Activated CD8-positive, alpha-beta T cell treated with anti-CD3 and anti-CD28 coated beads for 36 hours (primary cell): ENCODE measurements at places on chromosomes 16 and 17. TPM values are rescaled to one million over a fixed set of nuclear protein-coding genes. Genes with fewer than 3 reads are reported as not detected.

CD7 gene
- 289 TPM for total RNA-seq

ABI3 gene
- total RNA-seq = 39.3 TPM

DNA sequence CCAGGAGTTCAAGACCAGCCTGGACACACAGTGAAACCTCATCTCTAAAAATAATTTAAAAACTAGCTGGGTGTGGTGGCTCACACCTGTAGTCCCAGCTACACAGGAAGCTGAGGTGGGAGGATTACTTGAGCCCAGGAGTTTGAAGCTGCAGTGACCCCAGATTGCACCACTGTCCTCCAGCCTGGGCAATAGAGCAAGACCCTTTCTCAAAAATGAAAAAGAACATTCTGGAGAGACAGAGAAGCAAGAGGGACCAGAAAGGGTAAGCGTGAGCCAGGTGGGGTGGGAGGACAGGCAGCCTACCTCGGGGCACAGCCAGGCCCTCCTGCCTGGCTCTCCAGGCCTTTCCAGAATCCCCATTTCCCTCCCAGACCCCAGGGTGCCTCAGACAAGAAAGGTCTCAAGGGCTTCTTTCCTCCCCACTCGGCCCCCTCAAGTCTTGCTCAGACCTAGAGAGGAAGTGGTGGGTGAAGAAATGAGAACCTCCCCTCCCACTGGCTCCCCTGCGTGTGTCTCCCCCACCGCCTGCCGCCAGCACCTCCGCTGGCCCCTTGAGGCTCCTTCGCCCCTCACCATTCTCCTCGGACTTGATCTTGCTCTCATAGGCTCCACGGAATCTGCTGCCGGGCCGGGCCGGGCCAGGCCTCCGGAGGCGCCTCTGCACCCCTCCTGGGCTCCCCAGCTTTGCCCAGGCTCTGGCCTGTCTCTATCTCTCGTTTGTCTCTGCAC lies 503 bp downstream of the C16orf54 start:
- no peaks in the 10 kb centered on the region for H3K27me3 ChIP-seq
- H3K27ac ChIP-seq = peak overlapping the region; percentile 97

DNA sequence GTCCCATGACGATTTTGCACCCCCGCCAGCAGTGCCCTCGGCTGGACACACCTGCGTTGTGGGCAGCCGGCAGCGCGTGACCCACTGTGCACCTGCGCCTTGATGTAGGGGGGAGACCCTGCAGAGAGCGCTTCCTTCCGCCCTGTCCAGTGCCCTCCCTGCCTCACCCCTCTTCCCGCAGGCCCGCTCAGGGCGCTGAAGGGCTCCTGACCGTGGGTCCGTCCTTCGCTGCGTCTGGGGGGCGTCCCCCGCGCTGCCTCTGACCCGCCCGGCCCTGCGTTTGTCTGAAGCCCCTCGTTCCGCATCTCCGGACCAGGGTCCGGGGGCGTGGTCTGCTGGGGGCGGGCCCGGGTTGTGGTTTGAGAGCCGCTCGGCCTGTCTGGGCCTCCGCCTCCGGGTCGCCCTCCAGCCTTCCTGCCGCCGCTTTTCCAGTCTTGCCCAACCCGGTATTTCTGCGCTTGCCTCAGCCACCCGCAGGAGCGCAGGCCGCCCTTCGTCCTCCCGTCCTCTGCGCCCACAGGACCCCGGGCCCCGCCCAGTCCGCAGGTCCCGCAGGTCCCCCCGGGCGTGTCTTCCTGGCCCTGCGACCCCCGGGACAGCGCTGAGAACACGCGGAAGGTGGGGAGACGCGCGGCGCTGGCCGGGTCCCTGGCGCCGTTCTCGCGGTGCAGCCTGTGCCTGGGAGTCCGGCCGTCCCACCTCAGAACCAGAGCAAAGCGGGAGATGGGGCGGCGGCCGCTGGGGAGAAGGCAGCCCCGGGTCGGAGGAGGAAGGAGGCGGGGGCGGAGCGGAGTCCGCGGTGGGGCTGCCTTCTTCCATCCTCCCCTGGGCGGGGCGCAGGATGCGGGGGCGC lies 4.0 kb upstream of the IL17C start:
- H3K27ac ChIP-seq = peak overlapping the region; percentile 42
- peak overlapping the region; percentile 66 for H3K4me3 ChIP-seq
- peaks cover 10% of the 10 kb centered on the region for H3K27me3 ChIP-seq

DNA sequence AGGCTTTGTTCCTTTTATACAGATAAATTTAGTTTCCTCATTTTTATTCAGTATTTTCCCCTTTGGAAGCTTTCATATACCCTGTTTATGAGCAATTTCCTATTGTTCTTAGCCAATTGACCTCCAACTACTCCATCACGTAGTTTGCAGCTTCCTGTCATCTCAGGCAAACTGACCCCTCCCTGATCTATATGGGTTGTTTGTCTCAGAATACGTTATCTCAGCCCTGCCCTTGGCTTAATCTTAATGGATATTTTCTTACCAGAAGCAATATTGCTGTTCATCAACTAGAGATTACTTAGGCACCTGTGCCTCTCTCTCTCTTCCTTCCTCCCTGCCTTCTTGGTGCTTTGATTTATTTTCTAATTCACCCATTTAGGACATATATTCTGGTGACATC lies 81.2 kb downstream of the ZNF18 start:
- no peaks in the 10 kb centered on the region for H3K4me1 ChIP-seq
- no peak overlapping the region for H3K4me3 ChIP-seq
- DNase-seq = no peak
- no peak overlapping the region for H3K27ac ChIP-seq
